ENCODE measurements at places on chromosomes 11 and 22. TPM values are rescaled to one million over a fixed set of nuclear protein-coding genes. Genes with fewer than 3 reads are reported as not detected.

- H3K27ac ChIP-seq, result no peak overlapping the region
- no peaks in the 10 kb centered on the region for H3K27me3 ChIP-seq
- no peaks in the 10 kb centered on the region for H3K36me3 ChIP-seq
- no peaks in the 10 kb centered on the region for H3K4me1 ChIP-seq
- no peak overlapping the region for H3K4me3 ChIP-seq
Measured at GRCh38 chr22:43147821-43148220, 3.5 kb upstream of the TSPO start.

Gene LYVE1
- total RNA-seq, result 90.1 TPM

Gene BSCL2
- total RNA-seq, result 109 TPM

- no peaks in the 10 kb centered on the region for H3K36me3 ChIP-seq
- no peak overlapping the region for H3K4me3 ChIP-seq
- H3K27me3 ChIP-seq, result peaks cover 44% of the 10 kb centered on the region
- H3K4me1 ChIP-seq, result no peaks in the 10 kb centered on the region
Measured at GRCh38 chr22:39808081-39808480, 85.5 kb downstream of the ENTHD1 start.

DNA sequence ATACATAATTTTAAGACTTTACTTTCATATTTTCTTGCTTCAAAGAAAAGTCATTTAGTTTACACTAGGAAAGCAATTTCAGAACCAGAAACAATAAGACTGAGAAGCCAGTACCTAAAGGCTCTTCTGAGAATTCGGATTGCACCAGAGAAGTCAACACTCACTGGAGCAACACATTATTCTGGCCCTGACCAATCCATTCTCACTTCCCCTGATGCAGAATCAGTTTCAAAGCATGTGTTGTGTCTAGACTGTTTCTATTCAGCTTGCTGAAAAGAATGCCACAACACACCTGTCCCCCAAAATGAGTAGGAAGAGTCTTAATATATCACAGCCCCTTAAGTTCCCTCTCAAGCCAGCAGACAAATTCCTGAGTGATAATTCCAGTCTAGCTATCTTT lies 1074.3 kb upstream of the TENM4 start:
- no peak for DNase-seq
- H3K4me1 ChIP-seq, result no peaks in the 10 kb centered on the region
- no peaks in the 10 kb centered on the region for H3K27me3 ChIP-seq
- no peak overlapping the region for H3K4me3 ChIP-seq

DNA sequence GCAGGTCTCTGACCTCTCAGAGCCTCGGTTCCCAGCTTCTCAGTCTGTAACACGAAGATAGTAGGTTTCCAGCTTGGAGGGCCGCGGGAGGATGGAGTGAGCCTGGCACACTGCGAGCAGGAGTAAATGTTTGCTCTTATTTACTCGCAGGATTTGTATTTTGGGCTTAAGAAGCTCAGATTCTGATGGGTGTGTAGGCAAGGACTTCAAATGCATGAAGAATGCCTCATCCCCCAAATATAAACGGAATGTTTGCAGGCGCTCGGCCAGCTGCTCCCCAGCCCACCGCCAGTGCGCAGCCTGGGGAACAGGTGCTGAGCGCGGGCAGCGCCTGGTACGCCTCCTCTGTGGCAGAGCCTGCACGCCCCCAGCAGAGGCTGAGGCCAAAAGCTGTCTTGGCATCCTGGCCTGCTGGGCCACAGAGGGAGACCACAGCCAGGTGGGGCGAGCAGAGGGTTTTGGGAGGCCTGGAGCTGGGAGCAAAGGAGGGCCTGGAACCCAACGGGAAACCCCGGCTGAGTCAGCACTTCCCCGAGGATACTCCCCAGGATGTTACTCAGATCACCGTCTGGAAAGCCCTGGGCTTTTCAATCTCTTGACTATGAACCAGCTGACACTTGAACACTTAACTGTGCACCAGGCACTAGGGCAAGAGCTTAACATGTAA lies 9.4 kb downstream of the EHD1 start:
- no peak for DNase-seq
- peaks cover 51% of the 10 kb centered on the region for H3K36me3 ChIP-seq

Gene HTR3A
- total RNA-seq, result 0.79 TPM

Gene SLC25A45
- total RNA-seq, result 8.4 TPM

DNA sequence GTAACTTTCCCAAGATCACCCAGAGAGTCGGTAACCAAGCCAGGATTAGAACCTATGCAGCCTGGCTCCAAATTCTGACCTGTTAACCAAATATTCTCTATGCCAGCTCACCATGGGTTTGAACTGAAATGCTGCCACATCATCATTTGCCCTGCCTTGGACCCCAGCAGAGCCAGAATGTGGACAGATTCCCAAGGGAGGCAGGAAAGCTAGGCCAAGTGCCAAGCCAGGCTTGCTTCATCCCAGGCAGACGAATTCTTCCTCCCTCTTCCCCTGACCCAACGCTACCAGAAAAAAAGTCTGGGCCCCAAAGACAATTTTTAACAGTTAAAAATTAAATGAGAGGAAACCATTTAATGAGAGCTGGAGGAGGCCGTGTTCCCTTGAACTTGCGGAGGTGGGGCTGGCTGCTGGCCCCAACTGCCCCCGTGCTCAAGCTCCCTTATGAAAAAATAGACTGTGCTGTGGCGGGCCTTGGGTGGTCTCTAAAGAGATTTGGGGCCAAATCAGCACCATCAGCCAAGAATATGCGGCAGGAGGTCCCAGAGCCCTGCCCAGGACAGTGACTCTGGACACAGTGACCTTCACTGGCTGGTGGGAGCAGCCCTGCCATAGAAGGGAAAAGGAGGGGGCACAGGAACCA lies 184.1 kb upstream of the SYT13 start:
- no peaks in the 10 kb centered on the region for H3K36me3 ChIP-seq
- no peak overlapping the region for H3K27ac ChIP-seq
- H3K4me3 ChIP-seq, result no peak overlapping the region

Gene CD151
- total RNA-seq, result 815 TPM

Gene CASP5
- 0.50 TPM for total RNA-seq

- no peaks in the 10 kb centered on the region for H3K36me3 ChIP-seq
- peaks cover 10% of the 10 kb centered on the region for H3K27me3 ChIP-seq
- H3K27ac ChIP-seq, result no peak overlapping the region
Measured at GRCh38 chr22:23777776-23778576, 5.3 kb downstream of the MMP11 start.

Gene HSPA8
- total RNA-seq, result 1,083 TPM

- DNase-seq, result no peak
- H3K27ac ChIP-seq, result no peak overlapping the region
- H3K36me3 ChIP-seq, result no peaks in the 10 kb centered on the region
Measured at GRCh38 chr22:23270798-23271596, 90.7 kb downstream of the BCR start.

DNA sequence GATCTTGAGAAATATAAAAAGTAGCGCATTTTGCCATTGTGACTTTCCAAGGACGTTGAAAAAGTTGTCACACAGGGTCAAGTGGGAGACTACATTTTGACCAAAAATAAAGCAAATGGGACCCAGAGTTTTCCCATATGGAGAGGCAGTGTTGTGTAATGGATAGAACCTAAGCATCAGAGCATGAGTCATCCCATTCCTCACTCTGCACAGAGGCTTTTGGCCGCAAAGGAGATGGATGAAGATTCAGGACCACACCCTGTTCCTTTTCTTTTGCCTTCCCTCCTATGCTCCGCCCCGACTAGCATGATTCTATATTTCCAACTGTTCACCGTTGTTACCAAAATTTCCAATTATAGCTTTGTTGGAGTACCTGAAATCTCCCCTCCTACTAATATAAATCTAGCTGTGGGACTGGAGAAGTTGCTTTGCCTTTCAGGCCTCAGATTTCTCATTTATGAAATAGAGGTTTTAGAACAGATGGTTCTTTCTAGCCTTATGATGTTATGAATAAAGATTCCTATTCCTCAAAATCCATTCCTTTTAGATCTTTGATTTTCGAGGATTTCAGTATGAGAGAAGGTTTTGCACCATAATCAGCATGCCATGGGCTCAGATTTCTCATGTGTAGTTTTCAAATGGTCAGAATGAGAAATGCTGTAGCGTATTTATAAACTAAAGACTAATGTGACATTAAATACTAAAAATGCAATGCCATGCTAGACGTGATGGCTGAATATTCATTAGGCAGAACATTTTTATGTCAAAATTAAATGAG lies 921.9 kb upstream of the TENM4 start:
- no peak for DNase-seq
- no peak overlapping the region for H3K27ac ChIP-seq
- no peak overlapping the region for H3K4me3 ChIP-seq
- H3K27me3 ChIP-seq, result no peaks in the 10 kb centered on the region

DNA sequence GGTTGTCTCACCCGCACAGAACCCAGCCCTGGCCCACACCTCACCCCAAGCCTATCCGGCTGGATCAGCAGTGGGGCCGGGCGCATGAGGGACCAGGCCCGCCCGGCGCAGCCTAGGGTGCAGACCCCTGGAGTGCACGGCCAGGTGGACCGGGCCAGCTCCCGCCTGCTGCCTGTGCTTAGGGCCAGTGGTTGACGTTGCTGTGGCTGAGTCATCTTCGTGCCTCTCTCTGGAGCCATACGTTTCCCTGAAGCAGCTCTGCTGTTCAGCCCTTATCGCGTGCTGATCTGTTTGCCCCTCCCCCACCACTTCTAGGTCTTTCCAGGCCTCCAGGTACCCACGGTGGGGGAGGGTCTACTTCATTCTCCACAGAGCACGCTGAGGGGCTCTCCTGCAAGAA lies 39.5 kb downstream of the CDKN1C start:
- no peaks in the 10 kb centered on the region for H3K27me3 ChIP-seq
- DNase-seq, result no peak

Gene CCS
- total RNA-seq, result 46.5 TPM

GRCh38 chr22:24093855-24094254 lies 82.8 kb downstream of the CABIN1 start:
- DNase-seq, result no peak
- H3K4me1 ChIP-seq, result no peaks in the 10 kb centered on the region
- peaks cover 92% of the 10 kb centered on the region for H3K36me3 ChIP-seq
- no peak overlapping the region for H3K27ac ChIP-seq

DNA sequence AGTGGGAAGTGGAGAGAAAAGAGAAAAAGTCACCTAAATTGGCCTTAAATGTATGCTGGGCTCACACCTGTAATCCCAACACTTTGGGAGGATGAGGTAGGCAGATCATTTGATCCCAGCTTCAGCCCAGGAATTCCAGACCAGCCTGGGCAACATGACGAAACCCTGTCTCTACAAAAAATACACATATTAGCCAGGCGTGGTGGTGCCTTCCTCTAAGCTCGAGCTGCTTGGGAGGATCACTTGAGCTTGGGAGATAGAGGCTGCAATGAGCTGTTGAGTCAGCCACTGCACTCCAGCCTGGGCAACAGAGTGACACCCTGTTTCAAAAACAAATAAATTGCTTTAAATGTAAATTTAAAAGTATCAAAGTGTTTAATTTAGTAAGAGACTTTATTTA lies 3.9 kb downstream of the CBL start:
- H3K27me3 ChIP-seq, result no peaks in the 10 kb centered on the region
- H3K4me1 ChIP-seq, result peaks cover 52% of the 10 kb centered on the region
- H3K36me3 ChIP-seq, result no peaks in the 10 kb centered on the region
- no peak overlapping the region for H3K4me3 ChIP-seq
- no peak for DNase-seq

GRCh38 chr11:25613865-25614264 lies 718.1 kb upstream of the ANO3 start:
- H3K36me3 ChIP-seq, result no peaks in the 10 kb centered on the region
- no peak overlapping the region for H3K27ac ChIP-seq
- DNase-seq, result no peak
- H3K4me1 ChIP-seq, result no peaks in the 10 kb centered on the region

Gene CD44
- total RNA-seq, result 693 TPM

Gene OR51Q1
- total RNA-seq, result not detected

DNA sequence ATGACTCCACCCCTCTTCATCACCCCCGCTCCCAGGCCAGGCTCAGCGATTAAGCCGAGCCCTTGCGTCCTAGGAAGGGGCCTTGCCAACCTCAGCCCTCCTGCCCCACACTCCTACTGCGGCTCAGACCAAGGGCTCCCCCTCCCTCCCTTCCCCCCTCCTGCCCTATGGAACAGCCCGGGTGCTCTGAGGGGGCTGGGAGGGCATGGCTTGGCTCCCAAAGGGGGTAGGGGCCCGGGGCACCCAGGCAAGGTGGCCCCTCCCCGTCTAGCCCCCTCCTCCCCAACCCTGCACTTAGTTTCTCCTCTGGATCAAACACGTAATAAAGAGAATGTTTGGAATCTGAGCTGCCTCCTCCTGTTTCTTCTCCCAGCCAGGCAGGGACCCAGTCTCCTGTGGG lies 6.3 kb downstream of the RCOR2 start:
- H3K36me3 ChIP-seq, result peaks cover 59% of the 10 kb centered on the region
- no peak overlapping the region for H3K27ac ChIP-seq
- H3K4me1 ChIP-seq, result no peaks in the 10 kb centered on the region
- H3K4me3 ChIP-seq, result no peak overlapping the region
- DNase-seq, result no peak

DNA sequence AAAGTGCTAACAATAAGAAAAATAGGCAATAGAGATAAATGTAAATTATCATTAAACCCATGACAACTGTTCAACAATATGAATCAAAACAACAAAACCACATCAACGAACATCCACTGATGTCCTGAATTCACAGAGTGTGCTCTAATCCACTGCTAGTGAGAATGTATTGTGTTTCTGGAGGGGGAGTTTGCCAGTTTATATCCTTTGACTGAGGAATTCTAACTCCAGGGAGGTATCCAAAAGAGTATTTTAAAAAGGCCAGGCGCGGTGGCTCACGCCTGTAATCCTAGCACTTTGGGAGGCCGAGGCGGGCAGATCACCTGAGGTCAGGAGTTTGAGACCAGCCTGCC lies 1.7 kb upstream of the WEE1 start:
- H3K36me3 ChIP-seq, result no peaks in the 10 kb centered on the region
- H3K4me1 ChIP-seq, result peaks cover 16% of the 10 kb centered on the region
- no peaks in the 10 kb centered on the region for H3K27me3 ChIP-seq
- no peak for DNase-seq
- no peak overlapping the region for H3K4me3 ChIP-seq

Gene CCDC188
- 1.4 TPM for total RNA-seq

Gene PACS1
- 54.7 TPM for total RNA-seq

- no peaks in the 10 kb centered on the region for H3K27me3 ChIP-seq
- no peaks in the 10 kb centered on the region for H3K36me3 ChIP-seq
- DNase-seq, result no peak
- peaks cover 4% of the 10 kb centered on the region for H3K4me1 ChIP-seq
Measured at GRCh38 chr22:32539631-32540421, 65.2 kb downstream of the FBXO7 start.

Gene CRYBB1
- 1.0 TPM for total RNA-seq

DNA sequence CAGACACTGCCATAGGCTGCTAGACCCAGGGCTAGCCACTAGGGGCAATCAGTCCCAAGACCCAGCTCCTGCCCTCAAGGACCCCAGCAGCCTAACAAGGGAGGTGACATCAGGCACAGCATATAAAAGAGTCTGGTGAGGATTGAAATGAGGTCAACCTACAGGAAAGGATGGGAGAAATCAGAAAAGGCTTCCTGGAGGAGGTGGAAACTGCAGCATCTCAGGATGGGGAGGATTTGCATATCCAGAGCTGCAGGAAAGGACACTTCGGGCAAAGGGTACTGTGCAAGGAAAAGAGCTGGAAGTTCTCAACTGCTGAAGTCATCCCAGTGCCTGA lies 2.9 kb upstream of the ARFGAP2 start:
- peaks cover 14% of the 10 kb centered on the region for H3K4me1 ChIP-seq
- DNase-seq, result no peak
- no peak overlapping the region for H3K4me3 ChIP-seq
- H3K27me3 ChIP-seq, result no peaks in the 10 kb centered on the region

Gene ESAM
- total RNA-seq, result 116 TPM

- H3K4me3 ChIP-seq, result no peak overlapping the region
- H3K27ac ChIP-seq, result no peak overlapping the region
- H3K4me1 ChIP-seq, result no peaks in the 10 kb centered on the region
- peak; percentile 78 for DNase-seq
Measured at GRCh38 chr22:27238935-27239510, 562.5 kb downstream of the MN1 start.
